ENCODE measurements at places on chromosomes 1 and 21. TPM values are rescaled to one million over a fixed set of nuclear protein-coding genes. Genes with fewer than 3 reads are reported as not detected.

- no peak for DNase-seq
Measured at GRCh38 chr21:24339406-24339805, 1267.9 kb downstream of the MRPL39 start.

DNA sequence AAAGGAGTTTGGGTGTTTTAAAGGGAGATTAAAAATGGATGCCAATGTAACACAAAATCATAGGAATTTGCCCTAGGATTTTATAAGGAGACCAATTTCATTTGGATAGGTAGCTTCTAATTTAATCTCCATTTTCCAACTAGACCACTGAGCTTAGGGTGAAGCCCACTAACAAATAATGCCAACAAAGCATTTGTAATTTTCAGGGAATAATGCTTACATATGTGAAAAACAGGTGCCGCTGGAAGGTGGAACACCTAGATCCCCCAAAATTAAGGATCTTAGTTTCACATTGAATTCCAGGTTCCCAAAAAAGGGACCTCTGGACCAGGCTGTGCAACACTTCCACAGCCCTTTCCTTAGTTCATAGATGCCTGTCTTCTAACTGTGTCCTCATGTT, 66.2 kb upstream of the B3GALT5 start:
- no peak for DNase-seq

GRCh38 chr1:192658255-192658654, 22.3 kb downstream of the RGS13 start:
- no peak for DNase-seq

The NKAIN1 gene
- 0.58 TPM for total RNA-seq

- DNase-seq, result no peak
Measured at GRCh38 chr1:8809342-8809736, 8.1 kb downstream of the RERE start.

DNA sequence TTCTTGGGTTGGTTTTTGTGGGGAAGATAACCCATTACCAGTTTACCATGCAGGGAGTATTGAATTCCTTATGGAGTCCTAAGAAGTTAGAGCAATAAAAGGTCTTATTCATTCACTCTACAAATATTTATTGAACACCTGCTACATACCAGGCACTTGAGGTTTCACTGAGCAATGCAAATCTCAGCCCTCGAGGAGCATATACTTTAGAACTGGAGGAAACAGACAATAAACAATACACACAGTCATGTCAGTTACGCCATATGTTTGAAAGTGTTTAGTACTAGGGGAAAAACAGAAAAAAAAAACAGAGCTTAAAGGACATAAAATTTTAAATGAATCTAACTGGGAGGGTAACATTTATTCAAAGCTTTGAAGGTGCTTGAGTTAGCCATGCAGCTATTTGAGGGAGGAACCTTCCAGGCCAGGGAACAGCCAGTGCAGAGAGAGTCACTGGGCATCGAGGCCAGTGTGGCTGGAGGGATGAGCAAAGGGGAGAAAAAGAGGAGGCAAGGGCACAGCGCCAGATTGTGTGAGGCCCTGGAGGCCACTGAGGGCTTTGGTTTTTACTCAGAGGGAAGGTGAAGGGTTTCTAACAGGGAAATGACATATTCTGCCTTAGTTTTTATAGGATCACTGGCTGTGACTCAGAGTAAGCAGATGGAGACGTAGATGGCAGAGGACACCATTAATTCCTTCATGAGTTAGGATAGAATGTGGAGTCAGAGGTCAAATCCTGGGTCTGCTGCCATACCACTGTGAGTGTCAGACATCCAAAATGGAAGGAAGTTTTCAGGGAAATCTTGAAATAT, 32.7 kb downstream of the C1orf21 start:
- DNase-seq, result peak; percentile 53

DNA sequence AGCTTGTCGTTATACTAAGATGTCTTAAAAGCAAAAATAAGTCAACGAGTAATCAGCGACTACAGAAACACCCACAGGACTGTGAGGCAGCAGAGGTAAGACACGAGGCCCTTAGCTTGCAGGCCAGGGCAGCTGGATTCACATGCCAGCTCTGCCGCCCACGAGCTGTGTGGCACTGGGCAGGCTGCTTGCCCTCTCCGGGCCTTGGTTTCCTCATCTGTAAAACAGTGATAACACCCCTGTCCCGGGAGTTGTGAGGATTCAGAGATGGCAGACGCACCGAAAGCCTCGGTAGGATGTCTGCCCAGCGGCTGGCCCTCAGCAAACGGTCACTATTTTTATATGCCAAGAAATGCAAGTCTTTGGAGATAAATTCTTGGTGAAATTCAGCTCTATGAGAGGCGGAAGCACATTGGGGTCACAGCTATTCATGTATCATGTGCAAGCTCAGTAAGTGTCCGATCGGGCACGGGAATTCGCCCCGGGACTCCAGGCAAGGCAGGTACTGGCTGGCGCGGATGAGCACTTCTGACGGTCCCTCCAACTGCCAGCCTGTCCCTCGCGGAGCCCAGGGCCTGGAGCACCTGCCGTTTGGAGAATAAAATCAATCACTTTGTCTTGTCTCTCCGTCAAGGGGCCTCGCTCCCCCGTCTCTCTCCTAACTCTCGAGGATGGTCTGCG, 1.1 kb downstream of the C2CD2 start:
- DNase-seq, result no peak

The ZNF683 gene
- total RNA-seq, result not detected

DNA sequence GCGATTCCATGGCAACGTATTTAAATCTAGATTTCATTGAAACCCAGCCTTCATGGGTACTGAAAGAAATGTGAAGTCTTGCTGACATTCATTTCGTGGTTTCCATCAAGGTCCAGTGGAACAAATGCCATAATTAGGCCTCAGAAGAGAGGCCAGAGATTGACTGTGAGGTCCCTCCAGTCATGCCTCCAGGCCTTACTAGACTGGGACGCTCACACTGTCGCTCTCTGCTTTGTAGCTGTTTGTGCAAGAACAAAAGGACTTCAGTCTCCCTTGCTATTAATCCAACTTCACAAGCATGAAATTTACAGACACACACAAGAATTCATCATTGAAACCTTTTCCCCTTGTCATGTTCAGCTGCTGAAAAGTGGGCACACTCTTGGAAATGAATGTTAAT, 180.4 kb upstream of the FOXD3 start:
- no peak for DNase-seq

The KTI12 gene
- 15.4 TPM for total RNA-seq

DNA sequence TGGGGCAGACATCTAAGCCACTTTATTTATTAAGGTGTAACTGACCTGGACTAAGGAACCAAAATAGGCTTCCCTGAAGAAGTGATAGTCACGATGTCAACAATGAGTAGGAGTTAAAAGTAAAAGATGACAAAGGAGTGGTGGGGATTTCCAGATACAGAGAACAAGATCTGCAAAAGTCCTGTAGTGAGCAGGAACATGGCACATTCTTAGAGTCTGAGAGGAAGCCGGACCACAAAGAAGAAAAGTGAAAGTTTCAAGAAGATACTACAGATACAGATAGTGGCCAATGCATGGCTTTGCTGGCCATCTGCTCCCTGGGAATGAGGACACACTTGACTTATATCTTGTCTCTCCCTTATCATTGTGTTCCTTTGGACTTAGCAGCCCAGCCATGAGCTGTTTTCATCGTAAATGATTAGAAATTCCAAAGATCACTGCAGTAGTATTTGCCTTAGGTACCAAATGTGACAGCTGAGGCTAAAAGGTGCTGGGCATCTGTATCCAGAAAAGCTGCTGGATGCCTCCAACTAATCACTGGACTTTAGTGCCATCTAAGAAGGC, 302.4 kb upstream of the NR5A2 start:
- no peak for DNase-seq

- no peak for DNase-seq
Measured at GRCh38 chr1:108140936-108141335, 59.2 kb downstream of the SLC25A24 start.

GRCh38 chr1:166814611-166815010, 24.7 kb upstream of the POGK start:
- DNase-seq, result no peak

- DNase-seq, result no peak
Measured at GRCh38 chr21:45622416-45623097, 21.0 kb upstream of the PCBP3 start.

DNA sequence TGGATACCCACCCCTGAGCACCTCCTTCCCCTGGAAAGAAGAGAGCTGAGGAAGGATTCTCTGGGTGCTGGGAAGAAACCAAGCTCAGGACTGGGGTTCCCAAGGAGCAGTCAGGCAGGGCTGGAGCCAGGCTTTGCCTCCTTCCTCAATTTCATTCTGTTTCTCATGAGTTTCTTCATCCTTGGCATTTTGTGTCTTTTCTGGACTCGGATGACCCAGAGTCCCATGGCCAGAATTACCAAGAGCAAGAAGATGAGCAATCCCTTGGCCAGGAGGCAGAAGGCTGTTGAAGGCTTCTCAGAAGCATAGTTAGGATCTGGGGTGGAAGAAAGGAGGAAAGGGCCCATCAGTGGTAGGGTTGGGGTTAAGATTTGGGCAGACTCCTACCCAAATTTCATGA, 2.5 kb downstream of the SLAMF9 start:
- no peak for DNase-seq

DNA sequence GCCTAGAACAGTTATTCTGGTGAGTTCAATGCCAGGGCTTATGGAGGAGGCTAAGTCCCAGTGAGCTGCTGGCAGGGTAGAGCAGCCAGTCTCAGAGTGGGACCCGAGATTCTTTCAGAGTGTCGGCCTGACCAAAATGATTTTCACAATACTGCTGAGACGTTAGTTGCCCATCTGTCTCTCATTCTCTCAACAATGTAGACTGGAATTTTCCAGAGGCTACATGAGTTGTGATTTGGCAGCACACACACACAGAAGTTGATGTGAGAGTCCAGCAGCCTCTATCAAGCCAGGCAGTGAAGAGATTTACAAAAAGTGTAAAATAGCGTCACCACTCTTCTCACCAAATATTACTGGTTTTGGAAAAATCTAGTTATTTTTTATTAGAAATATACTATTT, 21.7 kb downstream of the CACNA1S start:
- no peak for DNase-seq

- DNase-seq, result no peak
Measured at GRCh38 chr1:157497987-157498735, 54.2 kb downstream of the FCRL5 start.

- DNase-seq, result no peak
Measured at GRCh38 chr1:185054365-185055060, 9.2 kb downstream of the RNF2 start.

The ZBTB8A gene
- 1.9 TPM for total RNA-seq

DNA sequence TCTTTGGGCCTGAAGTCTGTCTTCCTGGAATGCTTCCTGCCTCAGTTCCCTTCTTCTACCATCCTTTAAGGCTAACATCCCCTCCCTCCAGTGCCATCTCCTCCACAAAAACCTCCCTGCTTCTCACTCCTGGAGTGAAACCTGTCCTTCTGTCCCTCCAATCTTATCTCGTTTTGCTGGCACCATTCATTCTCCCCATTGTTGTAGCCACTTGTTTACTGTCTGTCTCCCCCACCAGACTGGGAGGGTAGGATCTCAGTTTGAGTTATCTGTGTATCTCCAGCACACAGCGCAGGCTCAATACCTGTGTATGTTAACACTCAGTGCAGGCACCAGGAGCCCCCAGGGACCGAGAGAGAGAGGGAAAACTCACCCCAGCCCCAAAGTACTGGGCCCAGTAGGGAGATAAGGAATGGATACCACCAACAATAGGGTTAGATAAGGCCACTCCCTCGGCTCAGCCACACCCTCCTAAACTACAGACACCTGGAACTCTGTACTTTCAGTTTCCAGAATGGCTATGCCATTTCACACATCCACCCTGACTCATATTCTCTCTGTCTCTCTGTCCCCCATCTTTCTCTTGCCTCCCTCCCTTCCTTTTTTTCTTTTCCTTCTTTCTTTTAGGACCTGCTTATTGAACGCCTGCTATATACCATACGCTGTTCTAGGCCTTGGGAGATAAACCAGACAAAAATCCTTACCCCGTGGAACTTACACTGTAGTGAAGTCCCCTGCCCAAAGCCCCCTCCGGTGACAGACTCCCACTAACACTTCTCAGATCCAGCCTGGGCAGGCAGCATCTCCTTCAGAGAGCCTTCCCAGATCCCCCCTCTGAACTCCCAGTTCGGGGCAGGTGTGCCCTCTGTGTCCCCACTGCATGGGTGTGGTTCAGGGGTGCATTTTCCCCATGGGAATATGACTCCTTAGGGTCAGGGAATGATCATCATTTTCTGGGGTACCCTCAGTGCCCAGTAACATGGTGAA, 3.3 kb upstream of the SSBP3 start:
- no peak for DNase-seq

The HSD3B2 gene
- not detected for total RNA-seq

GRCh38 chr1:108070662-108071061, 105.7 kb upstream of the VAV3 start:
- no peak for DNase-seq

The BRDT gene
- total RNA-seq, result not detected

DNA sequence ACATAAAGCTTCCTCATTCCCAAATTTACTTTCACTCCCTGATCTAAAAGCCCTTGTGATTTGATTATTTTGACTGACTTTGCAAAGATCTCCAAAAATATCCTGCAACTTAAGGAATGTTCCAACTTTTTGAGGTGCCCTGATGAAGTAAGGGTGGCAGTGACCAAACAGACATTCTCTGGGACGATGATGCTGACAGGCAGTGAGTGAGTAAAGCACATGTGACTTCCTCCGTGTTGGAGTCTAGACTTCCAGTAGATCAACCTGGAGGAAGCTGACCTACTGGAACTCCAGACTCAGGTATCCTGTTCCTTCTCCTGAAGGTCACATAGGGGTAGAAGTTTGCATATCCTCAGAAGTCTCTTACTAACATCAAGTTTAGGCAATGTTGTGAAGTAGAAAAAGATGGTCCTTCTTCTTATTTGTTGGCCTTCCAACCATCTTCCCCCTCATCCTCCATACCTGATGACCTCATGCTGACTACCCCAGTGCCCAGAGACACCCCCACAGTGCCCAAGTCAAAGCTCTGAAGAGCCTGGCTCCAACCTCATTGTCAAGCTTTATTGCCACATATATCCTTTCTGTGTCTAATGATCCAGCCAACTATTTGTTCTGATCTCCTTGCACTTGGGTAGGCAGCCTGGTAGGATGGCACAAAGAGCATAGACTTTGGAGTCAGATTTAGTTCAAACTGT, 16.0 kb downstream of the TNFSF4 start:
- DNase-seq, result peak; percentile 37

GRCh38 chr1:236706183-236706582, 19.9 kb downstream of the ACTN2 start:
- DNase-seq, result no peak

GRCh38 chr1:99177465-99177864, 86.8 kb upstream of the PLPPR4 start:
- DNase-seq, result no peak

- no peak for DNase-seq
Measured at GRCh38 chr1:241172486-241172885, 184.5 kb downstream of the RGS7 start.

GRCh38 chr21:31360717-31361116, 16.7 kb upstream of the TIAM1 start:
- no peak for DNase-seq

The CDA gene
- total RNA-seq, result 15.0 TPM

The ZBED6 gene
- 8.1 TPM for total RNA-seq

DNA sequence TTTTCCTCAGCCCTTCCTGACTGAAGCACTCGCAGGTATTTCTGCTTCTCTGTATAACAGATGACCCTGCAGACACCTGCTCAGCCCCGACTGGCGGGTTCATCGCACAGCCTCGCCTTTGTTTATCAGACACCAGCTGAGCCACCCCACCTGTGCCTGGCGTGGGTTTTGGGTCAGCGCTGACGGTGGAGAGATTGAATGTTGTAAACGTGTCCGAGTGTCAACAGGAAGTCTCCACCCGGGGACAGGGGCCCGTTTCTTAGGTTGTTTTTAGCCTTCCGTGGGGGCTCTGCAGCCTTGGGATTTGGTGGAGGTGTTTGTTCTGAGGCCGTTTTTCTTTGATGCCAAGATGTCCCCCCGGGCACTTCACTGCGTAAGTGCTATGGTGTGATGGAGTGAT, 60.1 kb downstream of the COL18A1 start:
- DNase-seq, result no peak

The LENEP gene
- 0.64 TPM for total RNA-seq

Measured in HT1080 (cell line).